Germinal center (tissue), 1 donor: ENCODE measurements at places on chromosomes 3 and 15.

- no peak for DNase-seq
These were observed 28.2 kb upstream of the USP3 start for GRCh38 chr15:63476229-63476632.

GRCh38 chr15:74829991-74830390, 3.6 kb downstream of the CPLX3 start:
- no peak for DNase-seq

DNA sequence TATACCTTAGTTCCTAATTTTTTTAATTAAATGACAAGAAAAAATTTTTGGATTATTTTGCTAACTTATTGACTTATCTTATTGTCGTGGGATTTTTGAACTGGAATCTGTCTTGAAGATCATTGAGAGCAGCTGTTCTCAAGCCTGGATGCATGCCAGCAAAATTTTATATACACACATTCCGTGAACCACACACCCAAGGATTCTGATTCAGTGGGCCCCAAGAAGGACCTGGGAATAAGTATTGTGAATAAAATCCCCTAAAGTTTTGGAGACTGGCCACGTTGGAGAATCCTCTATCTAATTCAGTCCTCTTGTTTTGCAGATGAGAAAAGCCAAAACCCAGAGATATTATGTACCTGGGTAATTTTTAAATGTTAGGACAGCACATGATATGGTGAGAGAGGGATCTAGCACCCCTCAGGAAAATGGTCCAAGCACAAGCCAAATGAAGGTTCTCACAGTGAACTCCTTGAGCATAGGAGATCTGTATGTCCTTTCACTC, 55.2 kb downstream of the UNC13C start:
- no peak for DNase-seq

- DNase-seq: no peak
These were observed 48.9 kb upstream of the CPNE4 start for GRCh38 chr3:132083583-132084279.
